ENCODE measurements at places on chromosomes 3 and 15. TPM values are rescaled to one million over a fixed set of nuclear protein-coding genes. Genes with fewer than 3 reads are reported as not detected.

Gene VIPR1
- total RNA-seq = 1.6 TPM

Gene A4GNT
- not detected for total RNA-seq

Gene ANKRD63
- total RNA-seq = not detected

Gene CAPN3
- 675 TPM for total RNA-seq

Gene ZDHHC19
- total RNA-seq = not detected

Gene FGF7
- 7.3 TPM for total RNA-seq

Gene PAK6
- 1.0 TPM for total RNA-seq

Measured in skeletal muscle tissue (tissue), 5 donors.